Activated CD8-positive, alpha-beta memory T cell treated with anti-CD3 and anti-CD28 coated beads for 1 hour (primary cell): ENCODE measurements at places on chromosomes 7 and 10.

- peak; percentile 8 for DNase-seq
These were observed 102.0 kb downstream of the STRA8 start for GRCh38 chr7:135335628-135336139.

DNA sequence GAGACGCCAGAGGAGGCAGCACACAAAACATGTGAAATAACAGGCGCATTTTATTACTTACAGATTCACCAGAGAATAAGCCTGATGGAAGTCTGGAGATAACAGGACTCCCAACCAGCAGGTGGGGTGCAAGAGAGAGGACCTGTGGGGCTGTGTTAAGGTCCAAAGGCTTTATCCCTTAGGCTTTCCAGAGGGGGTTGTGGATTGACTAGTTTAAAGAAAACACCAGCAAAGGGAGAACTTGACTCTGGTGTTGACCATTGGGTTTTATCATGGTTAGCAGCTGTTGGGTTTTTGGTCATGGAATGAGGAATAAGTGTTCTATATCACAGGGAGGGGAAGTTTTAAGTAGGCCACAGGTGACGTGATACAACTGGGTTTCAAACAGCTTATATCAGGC, 1.6 kb upstream of the CRPPA start:
- no peak for DNase-seq

DNA sequence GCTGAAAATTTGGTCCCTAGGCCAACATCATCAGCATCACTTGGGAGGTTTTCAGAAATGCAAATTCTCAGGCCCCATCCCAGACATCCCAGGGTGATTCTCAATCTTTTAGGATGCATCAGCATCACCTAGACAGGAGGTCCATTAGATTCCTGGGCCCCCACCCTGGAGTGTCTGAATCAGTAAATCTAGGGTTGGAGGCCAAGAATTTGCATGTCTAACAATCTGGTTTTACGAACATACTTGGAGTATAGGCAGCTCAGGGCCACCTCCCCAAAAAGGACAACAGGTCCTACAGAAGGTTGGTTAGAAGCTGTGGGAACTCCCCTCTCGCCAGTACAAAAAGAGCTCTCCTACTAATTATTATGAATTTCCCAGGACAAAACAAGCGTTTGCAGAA, 15.5 kb downstream of the ZC3HAV1 start:
- no peak for DNase-seq

GRCh38 chr10:116215651-116216050, 57.4 kb downstream of the GFRA1 start:
- DNase-seq: no peak

DNA sequence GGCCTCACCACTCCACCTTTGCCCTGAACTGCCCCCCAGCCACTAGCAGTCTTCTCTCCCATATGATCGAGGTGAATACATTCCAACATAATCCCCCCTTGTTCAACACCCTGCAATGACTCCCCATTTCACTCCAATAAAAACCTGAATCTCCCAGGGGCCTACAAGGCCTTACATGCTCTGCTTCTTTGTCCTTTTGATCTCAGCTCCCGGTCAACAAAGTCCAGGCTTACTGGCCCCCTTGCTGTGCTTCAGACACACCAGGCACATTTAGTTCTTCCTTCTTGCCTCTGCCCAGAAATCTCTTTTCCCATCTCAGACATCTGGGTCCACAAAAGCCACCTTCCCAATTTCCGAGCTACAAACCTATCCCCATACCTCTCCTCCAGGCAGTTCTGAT, 14.0 kb downstream of the MET start:
- DNase-seq: no peak

GRCh38 chr7:126227055-126227454, 1025.7 kb downstream of the GRM8 start:
- no peak for DNase-seq

GRCh38 chr7:68306692-68307107, 1291.6 kb upstream of the AUTS2 start:
- DNase-seq: no peak

DNA sequence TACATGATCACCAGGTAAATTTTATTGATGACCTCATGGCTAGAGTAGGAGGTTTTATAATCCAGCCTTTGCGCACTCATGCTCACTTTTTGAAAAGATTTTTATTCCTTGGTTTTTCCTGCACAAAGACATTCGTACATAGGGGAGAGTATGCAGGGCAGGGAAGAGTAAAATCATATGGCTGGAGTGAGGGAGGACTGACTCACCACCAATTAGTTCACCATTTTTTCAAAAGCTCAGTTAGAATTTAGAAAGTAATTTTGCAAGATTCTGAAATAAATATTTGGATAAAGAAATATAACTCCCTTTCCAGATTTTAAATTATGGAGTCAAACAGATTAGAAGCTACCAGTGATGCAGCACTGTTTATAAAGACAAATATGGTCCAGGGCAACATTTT, 111.9 kb downstream of the SEMA3D start:
- no peak for DNase-seq

GRCh38 chr10:102418622-102419268, at the start of gene PSD:
PSD (minus strand) TSS chr10:102418785; CDS start chr10:102417038, 1,747 bp downstream.
- no peak for DNase-seq

DNA sequence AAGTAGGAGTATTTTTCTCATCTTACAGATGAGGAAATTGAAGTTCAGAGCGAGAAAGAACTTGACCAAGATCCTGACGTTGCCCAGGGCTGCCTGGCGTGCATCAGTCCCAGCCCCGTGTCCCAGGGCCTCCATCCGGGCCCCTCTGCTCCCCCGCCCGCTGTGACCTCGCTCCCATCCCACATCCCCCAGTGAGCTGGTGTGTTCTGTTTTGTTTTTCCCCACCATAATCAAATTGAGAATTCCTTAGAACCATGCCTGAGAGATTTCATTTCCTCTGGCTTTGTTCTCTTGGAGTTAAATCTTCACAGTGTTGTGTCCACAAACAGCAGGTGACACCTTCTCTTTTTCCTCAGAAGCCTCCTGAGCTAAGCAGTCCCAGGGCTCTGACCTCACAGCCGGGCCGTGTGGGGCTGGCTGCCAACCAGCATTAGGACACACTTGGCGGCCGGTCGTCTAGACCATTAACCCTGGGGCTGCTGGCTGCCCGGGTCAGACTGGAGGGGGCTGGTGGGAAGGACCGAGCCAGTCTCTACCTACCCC, 44.3 kb downstream of the PFKP start:
- DNase-seq: no peak

DNA sequence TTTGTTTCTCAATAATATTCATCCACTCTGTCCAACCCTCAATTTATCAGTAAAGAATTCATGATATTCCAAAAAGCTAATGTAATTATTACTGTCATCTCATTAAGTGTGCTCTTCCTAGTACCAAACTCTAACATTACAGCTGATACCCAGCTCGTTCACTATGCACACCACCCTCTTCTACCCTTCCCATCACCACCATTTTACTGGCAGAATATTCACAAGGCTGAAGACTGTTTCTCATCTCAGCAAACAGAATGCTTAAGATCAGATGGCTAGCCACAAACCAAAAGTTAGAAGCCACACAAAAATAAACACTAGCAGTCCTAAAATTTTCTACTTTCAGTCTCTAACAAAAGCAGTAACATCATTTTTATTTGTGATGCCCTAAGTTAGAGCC, 121.5 kb downstream of the SRPK2 start:
- no peak for DNase-seq

- no peak for DNase-seq
These were observed 128.2 kb downstream of the PRKAG2 start for GRCh38 chr7:151748733-151749132.

DNA sequence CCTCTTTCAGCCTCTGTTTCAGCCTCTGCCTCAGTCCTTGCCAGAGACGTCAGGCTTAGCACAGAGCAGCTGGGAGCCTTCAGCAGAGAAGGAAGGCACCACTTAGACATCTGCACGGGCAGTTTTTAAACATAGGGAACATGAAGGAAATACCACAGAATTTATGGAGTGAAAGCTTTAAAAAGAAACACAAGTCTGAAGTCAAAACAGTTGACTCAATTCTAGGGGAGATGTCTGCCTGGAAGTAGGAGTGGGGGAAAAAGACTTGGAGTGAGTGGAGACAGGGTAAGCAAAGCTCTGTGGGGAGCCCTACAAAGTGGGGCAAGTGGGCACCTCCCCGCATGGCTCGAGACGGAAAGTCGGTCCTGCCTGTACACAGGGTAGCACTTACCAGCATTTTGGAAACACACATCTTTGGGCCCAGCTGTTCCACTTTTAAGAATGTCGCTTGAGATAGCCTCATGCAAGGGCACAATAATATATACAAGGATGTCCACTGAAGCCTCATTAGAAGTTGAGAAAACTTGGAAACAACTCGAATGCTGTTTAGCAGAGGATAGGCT, 5.0 kb upstream of the TBXAS1 start:
- no peak for DNase-seq
